Activated CD4-positive, alpha-beta T cell treated with anti-CD3 and anti-CD28 coated beads, Interleukin-2, amount 50 U/mL, for 4 hours (primary cell): ENCODE measurements at places on chromosomes 7 and 10.

DNA sequence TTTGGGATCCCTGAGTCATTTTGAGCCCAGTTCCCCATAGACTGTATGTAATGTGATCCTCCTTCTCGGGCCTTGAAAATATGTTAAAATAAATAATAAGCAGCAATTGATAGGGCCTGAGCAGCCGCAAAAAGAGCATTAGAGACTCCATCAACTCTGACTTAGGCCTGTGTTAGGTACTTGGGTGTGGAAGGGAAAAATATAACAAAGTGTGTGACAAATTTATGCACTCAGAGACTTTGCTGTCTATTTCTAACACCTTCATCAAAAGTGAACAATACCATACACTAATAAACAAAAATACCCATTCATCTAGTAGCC is 31.4 kb upstream of the HABP2 start:
- no peak for DNase-seq

- DNase-seq = no peak
Measured at GRCh38 chr7:132652507-132652906, 76.2 kb upstream of the PLXNA4 start.

- DNase-seq = no peak
Measured at GRCh38 chr10:3094609-3095036, 27.3 kb downstream of the PFKP start.

DNA sequence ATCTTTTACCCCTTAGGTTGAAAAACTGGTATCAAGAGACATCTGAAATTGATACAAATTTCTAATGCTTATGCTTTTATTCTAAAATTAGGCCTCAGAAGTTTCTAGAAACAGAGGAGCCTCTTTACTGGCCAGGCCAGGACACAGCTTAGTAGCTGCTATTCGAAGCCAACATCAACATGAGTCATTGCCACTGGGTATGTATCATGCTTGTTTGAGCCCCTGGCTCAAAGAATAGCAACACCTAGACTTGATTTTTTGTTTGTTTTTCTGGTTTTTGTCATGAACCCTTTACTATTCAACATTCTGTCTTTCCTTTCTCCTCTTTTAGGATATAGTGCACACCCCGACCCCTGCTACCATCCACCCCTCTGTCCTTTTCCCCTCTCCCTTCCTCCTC is 90.9 kb upstream of the STK17A start:
- DNase-seq = no peak

GRCh38 chr7:51255536-51256208 is 60.9 kb downstream of the COBL start:
- DNase-seq = no peak
